CD4-positive, alpha-beta T cell treated with Interleukin-17A for 4 hours (primary cell): ENCODE measurements at places on chromosomes 6 and 20.

DNA sequence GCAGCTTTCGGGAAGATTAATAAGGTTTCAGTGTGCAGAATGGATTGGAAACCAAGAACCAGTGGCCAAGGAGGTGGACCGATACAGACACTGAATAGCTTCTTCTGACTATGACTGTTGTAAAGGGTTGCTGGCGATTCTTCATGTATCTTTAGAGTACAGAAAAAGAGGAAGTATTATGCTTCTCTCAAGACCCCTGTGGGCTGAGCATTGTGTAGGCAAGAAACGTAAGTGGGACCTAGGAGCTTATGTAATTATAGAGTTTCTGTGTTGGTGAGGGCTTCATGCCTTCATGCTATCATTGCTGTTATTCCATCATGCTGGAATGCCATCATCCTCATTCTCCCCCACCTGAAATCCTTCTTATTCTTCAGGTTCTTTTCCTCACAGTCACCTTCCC, 105.4 kb upstream of the AKIRIN2 start:
- DNase-seq, result no peak

DNA sequence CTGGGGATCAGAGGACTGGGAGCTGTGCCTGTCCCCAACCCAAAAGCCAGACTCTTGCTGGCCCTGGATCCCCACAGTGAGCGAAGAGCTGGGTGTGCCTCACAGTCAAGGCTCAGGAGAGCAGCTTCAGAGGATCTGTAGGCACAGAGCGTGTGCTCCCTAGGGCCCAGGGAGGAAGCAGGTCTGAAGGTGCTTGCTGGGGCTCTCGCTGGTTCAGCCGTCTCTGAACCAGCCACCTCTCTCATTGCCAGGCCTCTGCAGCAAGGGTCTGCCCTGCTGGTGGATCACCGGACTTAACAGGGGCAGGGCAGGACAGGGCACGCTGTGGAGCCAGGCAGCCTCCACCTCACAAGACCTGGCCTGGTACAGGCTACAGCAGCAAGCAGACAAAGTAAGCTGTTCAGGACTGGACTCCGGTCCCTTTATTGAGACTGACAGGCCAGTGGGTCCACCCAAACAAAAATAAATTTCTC, 13.8 kb downstream of the PCIF1 start:
- DNase-seq, result no peak

- no peak for DNase-seq
Observed at GRCh38 chr6:89711801-89712200, 73.3 kb upstream of the LYRM2 start.

GRCh38 chr6:138818496-138819194, 22.8 kb downstream of the ECT2L start:
- no peak for DNase-seq

- no peak for DNase-seq
Observed at GRCh38 chr6:157825243-157825904, 2.3 kb downstream of the SNX9 start.

DNA sequence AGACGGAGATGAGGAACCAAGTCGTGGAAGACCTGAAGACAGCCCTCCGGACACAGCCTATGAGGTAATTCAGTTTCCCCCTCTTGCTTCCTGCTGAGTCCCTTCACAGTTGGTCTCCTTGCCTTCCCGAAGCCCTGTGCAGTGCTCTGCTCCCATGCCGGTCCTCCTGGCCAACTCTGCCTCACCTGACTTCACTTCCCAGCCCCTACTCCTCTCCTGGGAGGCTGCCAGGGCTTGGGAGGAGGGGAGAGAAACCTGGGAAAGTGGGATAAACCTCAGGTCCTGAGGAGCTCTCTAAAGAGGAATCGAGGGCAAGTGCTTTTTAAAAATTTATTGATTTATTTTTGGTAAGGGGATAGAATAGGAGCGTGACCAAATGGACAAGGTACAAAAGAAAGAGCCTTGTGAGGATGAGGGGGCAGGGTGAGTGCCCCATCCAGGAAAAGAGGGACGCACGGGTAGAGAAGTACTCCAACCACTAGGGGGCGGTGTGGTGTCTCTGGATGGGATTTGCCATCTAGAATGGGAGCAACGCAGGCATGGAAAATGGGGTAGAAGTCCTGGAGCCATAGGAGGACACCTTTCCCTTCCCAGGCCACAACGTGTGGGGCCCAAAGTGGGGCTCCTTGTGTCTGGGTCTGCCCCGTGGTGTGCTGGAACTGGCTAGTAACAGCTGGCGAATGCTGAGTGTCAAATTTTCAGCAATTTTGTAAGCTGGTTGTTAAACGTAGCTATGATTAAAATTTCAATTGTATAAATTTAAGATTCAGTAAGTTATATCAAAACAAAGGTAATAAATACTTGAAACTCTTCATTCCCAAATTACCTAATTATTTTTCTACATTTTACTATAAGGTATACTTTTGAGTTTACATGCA, 69.0 kb downstream of the MOCS1 start:
- peak; percentile 71 for DNase-seq

- no peak for DNase-seq
Observed at GRCh38 chr20:35551503-35551902, 9.6 kb downstream of the ERGIC3 start.

DNA sequence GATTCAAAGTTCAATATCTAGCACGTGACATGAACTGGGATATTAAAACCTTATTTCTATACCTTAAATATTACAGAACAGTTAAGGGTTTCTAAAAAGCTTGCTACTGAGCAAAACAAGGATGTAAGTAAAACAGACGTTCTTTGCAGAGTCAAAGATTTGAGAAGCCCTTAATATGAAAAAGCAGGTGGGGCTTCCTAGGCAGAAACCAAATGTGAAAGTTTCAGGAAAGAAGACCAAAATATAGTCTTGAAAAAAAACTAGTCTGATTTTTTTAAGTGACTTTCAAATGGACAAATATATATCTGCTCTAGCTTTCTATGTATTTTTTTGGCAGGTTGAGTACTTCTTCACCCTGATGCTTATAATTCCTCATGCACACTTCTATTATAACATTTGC, 63.2 kb downstream of the TNFRSF21 start:
- DNase-seq, result no peak

GRCh38 chr6:131436358-131436757, 136.7 kb upstream of the ARG1 start:
- no peak for DNase-seq

DNA sequence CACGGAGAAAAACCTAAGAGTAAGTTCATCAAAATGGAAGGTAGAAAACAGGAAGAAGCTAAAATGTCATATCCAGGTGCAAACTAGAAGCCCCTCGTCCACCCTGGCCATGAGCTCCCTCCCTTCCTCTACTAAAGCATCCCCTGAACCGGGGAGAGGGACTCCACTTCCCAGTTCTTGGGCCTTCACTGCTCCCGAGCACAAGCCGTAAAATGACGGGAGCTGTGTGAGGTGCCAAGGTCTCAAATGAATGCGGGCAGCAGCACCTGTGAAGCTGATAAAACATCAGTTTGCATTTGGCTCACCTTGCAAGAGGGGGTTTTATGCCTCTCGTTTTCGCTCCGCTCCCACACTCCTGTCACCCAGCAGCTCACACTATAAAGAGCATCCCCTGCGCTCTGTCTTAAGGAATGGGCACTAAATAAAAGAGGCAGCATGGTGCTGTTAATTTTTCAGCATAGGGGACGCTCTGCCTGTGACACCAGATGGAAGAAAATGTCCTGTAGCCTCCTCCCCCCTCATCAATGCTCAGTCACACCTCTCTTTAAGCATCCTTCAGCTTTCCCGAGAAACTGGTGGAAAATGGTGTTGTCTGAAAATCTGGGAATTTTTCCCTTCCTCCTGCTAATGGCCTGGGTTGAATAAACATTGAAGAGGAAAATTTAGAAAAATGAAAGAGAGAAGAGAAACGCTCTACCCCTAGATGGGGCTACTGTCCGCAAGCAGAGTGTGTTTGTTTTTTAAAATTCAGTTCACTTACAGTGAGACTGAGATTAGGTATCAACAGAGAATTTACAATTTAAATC, 563.0 kb upstream of the AGPAT4 start:
- no peak for DNase-seq

DNA sequence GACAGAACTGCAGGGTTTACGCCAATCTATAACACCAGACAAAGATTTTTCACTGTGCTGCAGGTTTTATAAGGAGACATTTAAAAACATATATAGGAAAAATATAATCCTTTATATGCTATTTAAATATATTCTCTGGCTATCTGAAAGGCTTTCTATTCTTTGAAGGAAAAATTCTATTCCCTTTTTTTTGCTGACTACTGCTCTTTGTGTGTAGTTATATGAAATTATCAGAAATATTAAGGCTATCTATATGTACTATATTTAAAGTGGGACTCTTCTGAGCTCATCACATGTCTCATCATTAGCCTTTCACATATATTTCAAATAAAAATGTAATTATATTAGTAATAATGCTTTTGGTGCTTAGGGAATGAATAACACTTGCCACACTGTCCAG, 930.7 kb downstream of the EYS start:
- no peak for DNase-seq

- no peak for DNase-seq
Observed at GRCh38 chr20:41361757-41362747, 4.6 kb downstream of the EMILIN3 start.

DNA sequence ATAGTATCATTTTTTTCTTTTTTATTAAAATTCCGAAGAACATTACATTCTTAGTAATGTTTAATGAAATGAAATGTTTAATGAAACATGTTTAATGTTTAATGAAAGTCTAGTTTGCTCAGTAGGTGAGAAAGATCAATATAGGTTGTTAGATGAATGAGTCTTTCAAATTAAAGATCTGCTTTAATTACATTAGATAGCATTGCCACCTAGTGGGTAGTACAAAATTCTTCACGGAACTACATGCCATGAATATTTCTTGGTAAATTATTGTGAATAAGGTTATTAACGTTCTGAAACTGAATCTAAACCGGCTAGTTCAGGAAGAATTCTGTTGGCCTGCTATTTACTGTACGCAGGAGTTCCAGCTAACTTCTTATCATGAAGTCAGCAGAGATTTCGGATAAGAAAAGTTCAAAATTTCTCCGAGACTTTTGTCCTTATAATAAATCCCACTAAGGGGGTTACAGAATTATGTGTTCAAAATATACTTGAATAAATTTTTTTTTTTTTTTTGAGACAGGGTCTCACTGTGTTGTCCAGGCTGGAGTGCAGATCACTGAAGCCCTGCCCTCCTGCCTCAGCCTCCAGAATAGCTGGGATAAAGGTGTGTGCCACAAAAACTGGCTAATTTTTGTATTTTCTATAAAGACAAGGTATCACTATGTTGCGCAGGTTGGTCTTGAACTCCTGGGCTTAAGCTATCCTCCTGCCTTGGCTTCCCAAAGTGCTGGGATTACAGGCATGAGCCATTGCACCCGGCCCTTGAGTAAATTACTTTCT, 7.9 kb upstream of the GMNN start:
- no peak for DNase-seq

DNA sequence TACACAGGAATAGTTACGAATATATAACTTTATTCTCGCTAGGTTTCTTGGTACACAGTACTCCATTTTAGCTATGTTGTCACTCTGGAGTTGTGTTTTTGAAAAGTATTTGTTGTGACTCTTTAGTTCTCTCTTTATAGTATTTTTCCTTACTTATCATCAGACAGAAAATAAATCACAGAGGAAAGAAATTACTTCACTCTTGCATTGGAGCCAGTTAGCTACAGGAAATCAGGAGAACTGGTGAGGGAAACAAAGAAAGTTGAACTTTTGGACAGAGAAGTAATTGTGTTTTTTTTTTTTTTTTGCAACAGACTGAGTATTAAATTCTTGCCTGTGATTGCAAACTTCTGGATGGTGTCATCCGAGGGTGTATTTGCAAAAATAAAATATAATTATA, 33.9 kb downstream of the DSE start:
- no peak for DNase-seq

- no peak for DNase-seq
Observed at GRCh38 chr6:15310680-15311079, 64.8 kb downstream of the JARID2 start.

GRCh38 chr20:58511364-58511763, 3.8 kb downstream of the APCDD1L start:
- no peak for DNase-seq

- peak; percentile 8 for DNase-seq
Observed at GRCh38 chr20:54668271-54669039, 193.1 kb downstream of the DOK5 start.

GRCh38 chr6:8195040-8195713, 92.8 kb upstream of the EEF1E1 start:
- no peak for DNase-seq
